Naive thymus-derived CD4-positive, alpha-beta T cell (primary cell): ENCODE measurements at places on chromosomes 5 and 9. TPM values are rescaled to one million over a fixed set of nuclear protein-coding genes. Genes with fewer than 3 reads are reported as not detected.

DNA sequence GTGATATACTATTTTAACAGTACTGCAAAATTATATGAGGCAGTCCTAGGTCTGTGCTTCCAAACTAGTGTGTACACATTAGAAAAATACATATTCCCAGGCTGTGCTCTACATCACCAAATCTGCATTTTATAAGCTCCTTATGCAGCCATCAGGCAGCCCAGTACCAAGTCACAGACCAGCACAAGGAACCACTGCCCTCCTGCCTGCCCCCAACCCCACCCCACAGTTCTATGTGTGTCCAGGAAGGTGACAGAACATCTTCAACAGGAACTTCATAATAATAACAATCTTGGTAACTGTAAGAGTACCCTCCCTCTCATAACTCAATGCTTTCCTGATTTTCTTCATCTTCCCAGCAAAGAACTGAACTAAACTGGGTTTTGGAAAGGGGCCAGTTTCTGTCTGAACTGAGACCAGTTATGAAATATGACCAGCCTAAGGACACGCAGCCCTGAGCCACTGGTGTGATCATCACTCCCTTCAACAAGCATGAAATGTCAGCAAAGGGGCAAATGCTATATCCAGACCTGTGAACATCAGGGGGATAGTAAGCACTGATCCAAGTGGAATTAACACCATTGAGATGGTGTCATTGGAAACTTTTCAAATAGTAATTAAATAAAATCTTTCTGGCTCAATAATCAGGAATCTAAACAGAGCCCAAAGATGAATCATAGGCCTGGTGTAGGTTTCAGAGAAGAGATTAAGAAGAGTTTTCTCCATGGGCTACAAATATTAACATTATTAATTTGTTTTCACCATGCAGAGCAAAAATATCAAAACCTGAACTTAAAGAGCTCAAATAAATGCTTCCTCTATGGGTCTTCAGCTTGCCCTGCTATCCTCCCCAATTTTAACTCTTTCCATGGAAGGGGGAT, 82.1 kb downstream of the DPYSL3 start:
- no peak for DNase-seq

DNA sequence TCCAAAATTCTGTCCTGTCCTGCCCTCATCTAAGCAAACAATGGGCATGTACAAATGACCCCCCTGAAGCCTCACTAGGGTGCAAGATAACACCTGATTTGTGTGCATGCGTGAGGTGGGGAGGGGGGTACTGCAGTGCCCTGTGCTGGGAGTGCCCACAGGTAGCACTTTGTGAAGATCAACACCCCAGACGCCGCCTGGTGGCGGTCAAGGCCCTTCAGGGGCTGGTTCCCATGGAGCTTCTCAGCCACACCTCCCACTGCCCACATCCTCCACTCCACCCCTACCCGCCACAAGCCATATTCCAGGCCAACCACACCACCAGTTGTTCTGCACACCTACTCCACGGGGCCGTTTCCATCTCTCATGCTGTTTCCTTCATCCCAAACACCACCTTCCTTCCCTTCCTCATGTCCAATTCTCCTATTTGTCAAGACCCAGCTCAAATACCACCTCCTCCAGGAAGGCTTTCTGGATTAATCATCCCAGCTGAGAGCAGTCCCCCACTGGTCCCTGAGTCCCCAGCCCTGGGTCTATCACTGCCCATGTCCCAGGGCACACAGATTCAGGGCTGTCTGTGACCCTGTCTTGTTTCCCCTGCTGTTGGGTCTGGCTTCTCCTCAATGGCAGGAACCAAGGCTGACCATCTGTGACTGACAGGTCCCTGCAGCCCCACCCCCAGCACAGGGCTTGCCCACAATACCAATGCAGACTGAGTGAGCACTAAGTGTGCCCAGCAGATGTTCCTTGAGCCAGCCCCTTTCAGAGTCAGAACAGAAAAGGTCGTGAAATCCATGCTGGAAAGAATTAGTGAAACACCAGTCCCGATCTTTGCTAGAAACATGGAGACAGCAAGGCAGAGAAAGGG, 178.4 kb downstream of the PAX5 start:
- peak; percentile 30 for DNase-seq

Gene SPINK4
- total RNA-seq = not detected

Gene ZBTB34
- total RNA-seq = 8.4 TPM

Gene GNA14
- total RNA-seq = not detected
